ENCODE measurements at places on chromosomes 7 and 10.

- no peak for DNase-seq
Measured at GRCh38 chr7:69445541-69445940, 152.7 kb upstream of the AUTS2 start.

GRCh38 chr7:85890244-85890811 lies 703.5 kb upstream of the SEMA3D start:
- no peak for DNase-seq

GRCh38 chr10:36428507-36428906 lies 696.9 kb upstream of the ANKRD30A start:
- DNase-seq = no peak

GRCh38 chr10:23505797-23506465 lies 67.1 kb downstream of the OTUD1 start:
- DNase-seq = no peak

DNA sequence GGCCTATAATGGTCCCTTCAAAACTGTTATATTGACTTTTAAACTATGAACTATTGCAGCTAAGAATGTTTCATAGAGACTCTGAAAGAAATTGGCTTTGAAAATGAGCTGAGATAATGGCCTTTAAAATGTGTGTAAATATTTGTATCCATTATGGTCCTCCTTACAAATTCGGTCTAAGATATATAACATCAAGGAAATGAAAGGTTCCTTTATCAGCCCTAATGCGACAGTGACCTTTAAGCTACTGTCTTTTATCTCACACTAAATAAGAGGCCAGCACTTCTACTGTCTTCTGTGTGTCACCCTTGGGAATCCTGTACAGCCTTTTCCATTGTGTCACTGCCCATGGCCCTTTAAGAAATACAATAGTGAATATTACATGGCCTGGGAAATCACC lies 19.5 kb downstream of the COL28A1 start:
- no peak for DNase-seq

DNA sequence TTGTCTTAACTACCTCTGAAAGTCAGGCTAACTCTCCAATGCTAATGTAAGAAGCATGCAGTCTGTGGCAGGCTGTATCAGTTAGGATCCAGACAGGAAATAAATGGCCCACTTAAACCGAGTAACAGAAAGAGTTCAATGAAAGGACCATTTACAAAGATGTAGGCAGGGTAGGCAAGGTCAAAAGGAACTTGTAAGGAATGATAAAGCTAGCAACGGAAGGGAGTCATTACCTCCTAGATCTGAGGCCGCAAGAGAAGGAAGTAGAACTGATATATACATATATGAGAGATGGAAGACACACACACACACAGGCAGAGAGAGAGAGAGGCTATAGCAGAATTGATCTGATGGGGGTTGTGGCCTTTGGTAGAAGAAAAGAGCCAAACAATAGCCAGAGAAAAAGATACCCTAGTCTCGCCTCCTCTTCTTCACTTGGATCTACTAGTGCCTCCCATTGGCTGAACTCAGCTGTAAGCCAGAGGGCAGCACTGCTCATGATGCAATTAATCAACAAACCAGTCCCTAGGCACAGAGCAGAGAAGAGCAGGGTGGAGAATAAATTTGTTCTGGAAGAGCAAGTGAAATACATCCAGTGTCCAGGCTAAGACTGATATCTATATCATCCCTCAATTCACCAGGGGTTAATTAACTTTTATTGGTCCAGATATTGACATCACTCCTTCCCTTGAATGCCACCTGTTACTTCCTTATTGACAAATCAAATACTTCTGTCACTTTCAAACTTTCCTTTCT lies 91.2 kb downstream of the LSMEM1 start:
- DNase-seq = peak; percentile 54

- DNase-seq = no peak
Measured at GRCh38 chr10:120415709-120416330, 41.2 kb upstream of the PLPP4 start.

GRCh38 chr7:5443678-5444077 lies 20.0 kb upstream of the TNRC18 start:
- DNase-seq = no peak

- DNase-seq = no peak
Measured at GRCh38 chr7:30181211-30181610, 46.4 kb downstream of the MTURN start.

DNA sequence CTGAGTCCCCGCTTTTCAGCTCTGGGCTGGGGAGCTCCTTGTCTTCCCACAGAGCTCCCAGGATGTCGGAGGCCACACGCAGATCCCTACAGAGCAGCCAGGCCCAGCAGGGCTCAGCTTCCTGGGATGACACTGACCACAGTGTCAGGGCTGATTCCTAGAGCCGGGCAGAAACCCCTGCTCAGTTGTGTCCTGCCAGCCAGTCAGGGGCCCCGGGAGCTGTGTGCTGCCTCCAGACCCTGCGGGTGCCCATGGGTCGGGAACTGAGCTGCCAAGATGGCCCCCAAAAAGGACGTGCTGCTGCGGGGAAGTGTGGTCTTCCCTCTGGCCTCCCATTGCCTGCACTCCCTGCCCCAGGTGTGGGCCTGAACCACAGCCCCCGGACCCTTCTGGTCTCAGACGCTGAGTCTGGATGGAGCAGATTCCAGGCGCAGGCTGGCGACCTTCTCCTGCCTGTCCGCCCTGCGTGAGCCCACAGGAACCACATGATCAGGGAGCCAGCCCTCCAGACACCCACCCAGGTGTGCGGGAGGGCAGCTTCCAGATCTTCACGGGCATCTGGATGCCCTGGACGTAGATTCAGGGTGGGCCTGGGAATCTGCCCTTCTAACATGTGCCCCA lies 217.4 kb downstream of the MAD1L1 start:
- DNase-seq = peak; percentile 11

DNA sequence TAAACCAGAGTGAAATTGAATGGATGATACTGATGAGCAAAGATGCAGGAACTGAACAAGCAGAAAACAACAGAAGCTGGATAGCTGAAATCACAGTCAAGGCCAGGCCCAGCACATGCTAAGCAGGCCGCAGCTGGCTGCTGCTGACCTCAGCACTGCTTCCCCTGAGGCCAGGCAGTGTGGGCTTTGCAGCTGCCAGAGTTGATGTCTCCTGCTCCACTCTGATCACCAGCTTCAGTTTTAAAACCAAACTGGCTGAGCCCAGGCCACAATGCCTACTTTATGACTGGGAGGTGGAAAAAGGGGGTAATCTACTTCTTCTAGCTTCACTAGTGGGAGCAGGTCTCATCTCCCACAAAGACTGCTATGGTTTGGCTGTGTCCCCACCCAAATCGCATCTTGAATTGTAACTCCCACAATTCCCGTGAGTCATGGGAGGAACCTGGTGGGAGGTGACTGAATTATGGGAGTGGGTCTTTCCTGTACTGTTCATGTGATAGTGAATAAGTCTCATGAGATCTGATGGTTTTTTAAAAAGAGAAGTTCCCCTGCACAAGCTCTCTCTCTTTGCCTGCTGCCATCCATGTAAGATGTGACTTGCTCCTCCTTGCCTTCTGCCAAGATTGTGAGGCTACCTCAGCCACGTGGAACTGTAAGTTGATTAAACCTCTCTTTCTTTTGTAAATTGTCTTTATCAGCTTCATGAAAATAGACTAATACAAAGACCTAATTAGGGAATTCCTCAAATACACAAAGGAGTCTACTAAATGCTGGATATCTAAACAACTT lies 136.4 kb upstream of the ITGB1 start:
- no peak for DNase-seq

GRCh38 chr10:62858364-62858763 lies 42.2 kb upstream of the EGR2 start:
- no peak for DNase-seq

- peak; percentile 12 for DNase-seq
Measured at GRCh38 chr10:68955355-68955831, 577 bp upstream of the DDX21 start.

GRCh38 chr10:102414749-102415148 lies 3.8 kb downstream of the PSD start:
- no peak for DNase-seq

DNA sequence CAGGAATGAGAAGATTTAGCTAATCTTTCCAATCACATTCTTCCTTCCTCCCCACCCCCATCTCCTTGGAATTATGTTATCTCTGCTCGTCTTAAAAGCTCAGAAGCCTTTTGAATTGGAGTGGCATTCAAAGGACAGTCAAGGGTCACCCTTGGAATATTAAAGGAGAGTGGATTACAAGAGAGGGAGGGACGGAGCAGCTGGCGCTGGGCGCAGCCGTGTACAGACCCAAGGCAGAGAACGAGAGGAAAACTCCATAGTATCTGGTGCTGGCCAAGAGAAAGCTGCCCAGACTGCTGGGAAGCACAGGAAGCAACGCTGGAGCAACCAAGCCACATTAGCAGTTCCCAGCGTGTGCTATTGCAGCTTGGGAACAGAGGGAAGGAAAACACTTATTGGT lies 95.7 kb downstream of the POU6F2 start:
- DNase-seq = no peak

DNA sequence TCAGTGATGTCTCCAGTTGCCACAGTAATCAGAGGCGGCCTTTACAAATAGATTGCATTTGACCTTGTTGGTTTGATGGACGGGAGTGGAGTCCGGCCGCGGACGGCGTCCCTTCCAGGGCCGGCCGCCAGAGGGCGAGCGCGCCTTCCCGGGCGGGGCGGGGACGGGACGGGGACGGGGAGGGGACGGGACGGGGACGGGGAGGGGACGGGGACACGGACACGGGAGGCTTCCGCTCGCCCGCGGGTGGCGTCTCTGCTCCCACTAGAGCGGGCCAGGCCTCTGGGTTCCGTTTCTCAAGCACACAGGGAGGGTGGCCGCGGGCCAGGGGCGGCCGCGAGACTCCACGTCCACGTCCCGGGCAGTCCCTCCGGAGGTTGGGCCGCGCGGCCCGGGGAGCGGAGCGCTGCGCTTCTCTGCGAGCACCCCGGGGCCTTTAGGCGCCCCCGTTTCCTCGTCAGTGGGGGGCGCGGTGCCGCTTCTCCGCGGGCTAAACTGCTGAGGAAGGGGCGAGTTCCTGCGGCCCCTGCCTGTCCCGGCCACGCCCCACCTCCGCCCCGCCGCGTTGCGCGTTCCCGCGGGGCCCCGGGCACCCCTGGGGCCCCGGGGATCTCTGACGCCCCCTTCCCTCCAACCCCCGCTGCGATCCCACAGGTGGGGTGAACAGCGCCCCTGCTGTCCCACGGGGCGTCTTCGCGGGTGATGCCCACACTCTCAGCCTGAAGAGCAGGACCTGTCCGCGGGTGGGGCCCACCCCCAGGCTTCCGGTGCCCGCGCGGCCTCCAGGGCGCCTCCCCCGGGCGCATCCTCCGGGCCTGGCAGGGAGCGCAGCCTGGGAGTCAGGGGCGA lies 84.2 kb upstream of the MKI67 start:
- peak; percentile 90 for DNase-seq

DNA sequence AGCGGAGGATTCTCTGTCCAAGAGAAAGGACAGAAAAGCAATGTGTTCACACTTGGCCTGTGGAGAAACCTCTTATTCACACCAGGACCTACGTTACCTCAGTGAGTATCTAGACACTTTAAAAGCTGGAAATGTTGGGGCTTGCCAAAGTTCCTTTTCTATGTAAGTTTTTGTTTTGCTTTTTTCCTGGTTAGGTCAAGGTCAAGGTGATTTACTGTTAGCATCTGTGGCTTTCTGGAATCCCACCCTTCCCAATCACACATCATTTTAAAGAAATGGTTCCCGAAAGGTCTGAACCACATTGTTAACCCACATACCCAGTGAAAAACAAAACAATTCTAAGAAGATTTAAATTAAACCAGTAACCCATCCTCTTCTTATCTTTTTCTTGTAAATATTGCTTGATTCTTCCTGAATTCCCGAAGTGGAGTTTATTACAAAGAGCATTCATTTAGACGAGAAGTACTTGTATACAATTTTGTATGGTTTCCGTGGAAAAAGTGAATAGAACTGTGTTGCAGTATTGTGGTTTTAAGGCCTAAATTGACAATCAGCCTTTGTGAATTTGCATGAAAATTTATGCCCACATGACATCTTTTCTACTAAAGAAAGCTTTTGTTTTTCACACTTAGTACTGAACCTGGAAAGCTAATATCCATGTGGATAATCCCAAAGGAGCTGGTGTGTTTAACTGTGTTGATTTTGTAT lies 827.0 kb upstream of the IGFBP3 start:
- no peak for DNase-seq

DNA sequence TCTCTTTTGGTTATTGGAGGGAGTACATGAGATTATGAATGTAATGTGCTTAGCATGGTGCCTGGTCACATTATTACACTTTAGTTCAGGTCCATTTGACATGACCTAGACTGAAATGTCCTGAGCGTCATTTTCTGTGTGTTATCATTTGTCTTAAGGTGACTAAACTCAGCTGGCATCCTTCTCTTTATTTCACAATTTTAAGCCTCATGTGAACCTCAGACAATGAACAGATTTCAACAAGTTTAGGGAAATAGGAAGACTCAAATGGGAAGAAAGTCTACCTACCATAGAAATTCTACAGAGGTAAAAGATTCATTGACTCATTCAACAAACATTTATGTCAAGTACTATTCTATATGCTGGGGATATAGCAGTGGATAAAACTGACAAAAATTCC lies 70.2 kb upstream of the EXOC6 start:
- no peak for DNase-seq

DNA sequence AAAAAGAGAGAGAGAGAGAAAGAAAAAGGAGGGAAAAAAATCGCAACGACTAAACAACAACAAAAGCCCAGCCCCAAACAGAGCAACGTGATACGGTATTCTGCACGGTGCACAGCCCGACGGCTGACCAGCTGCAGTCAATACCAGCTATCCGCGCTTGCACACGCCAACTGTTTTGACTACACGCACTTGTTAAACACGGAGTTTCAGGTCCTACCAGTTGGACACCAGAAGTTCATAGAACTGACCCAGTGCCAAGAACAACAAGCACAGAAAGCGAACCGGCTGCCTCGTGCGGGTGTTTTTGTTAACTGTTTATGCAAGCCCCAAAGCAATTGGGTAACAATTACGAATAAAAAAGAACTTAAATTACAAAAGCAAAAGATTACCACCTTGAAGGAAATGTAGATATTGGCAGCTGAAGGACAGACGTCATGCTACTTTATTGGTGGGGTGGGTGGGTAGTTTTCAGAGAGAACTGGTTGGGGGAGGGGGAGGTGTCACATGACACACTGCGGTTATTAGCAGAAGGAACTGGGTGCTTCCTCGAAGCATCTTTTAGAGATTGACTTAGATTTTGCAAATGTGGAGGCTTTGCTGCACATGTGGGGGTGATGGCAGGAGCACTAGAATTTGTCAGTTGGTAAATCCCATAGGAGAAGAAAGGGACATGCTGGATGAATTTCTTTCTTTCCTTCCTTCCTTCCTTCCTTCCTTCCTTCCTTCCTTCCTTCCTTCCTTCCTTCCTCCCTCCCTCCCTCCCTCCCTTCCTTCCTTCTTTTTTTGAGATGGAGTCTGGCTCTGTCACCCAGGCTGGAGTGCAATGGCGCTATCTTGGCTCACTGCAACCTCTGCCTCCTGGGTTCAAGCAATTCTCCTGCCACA lies 110.6 kb upstream of the EFCAB10 start:
- peak; percentile 70 for DNase-seq

DNA sequence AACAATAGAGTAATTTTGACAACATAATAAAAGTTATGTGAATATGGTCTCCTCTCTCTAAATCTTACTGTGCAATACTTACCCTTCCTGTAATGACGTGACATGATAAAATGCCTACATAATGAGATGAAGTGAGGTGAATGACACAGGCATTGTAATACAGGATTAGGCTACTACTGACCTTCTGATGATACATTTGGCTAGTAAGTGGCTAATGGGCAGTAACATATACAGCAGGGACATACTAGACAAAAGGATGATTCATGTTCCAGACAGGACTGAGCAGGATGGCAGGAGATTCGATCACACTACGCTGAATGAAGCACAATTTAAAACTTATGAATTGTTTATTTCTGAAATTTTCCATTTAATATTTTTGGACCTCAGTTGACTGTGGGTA lies 4.7 kb downstream of the C10orf88 start:
- DNase-seq = no peak

- no peak for DNase-seq
Measured at GRCh38 chr7:31814187-31814586, 127.2 kb downstream of the PPP1R17 start.

Measured in mucosa of descending colon (tissue), 3 donors.